Activated CD4-positive, alpha-beta T cell treated with anti-CD3 and anti-CD28 coated beads for 36 hours (primary cell): ENCODE measurements at places on chromosomes 6 and 20. TPM values are rescaled to one million over a fixed set of nuclear protein-coding genes. Genes with fewer than 3 reads are reported as not detected.

Gene CDC5L
- 28.9 TPM for total RNA-seq

Gene PPP1R18
- 186 TPM for total RNA-seq

Gene DACT2
- 0.50 TPM for total RNA-seq

Gene LAMA2
- total RNA-seq = 0.65 TPM

Gene NRSN1
- not detected for total RNA-seq

DNA sequence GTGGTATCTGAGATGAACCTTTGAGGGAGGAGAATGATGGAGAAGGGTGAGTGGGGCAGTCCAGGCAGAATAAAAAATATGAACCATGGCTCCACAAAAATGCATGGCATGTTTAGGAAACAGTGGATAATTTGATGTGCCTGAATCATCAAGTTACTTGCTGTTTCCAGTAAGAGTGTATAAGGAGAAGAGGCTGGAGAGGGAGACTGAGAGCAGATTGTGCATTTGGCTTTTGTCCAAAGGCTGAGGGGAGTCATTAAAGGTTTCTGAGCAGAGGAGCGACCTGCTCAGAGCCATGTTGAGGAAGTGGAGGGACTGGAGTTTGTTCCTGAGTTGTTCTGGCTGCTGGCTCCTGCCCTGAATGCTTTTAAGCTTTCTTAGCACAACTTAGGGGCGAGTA, 6.1 kb downstream of the MMP24 start:
- no peak for DNase-seq

DNA sequence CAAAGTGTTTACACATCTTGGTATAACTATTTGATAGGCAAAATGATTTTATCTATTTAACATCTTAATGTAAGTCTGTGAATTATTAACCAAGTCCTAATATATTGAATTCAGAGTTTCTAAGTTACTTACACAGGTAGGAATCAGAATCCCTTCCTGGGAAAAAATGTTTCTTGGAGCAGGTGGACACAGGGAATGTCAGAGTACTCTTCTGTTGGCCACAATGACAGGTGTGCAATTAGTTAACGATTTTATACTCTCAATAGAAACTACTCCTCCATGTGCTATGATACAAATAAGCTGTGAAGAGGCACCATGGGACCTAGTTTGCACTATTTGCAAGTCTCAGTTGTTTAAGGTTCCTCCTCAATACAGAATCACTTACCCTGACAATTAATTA, 821 bp upstream of the TAAR5 start:
- DNase-seq = no peak
